Activated T-cell treated with anti-CD3 and anti-CD28 coated beads, Interleukin-2, amount 50 U/mL, for 24 hours (primary cell): ENCODE measurements at places on chromosomes 1 and 21.

DNA sequence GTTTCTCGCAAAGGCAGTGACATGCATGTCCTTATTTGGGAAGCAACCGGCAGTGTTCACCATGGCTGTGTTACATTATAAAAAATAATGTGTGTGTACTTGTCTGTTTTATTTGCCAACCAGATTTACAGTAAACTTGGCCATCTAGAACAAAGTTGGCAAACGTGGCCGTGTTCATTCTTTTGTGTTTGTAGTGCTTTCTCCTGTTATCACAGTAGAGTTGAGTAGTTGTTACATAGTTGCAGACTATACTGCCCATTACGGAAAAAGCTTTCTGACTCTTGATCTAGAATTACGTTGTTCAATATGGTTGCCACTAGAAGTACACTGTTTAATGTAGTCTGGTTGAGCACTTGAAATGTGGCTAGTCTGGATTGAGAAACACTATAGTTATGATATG, 19.4 kb downstream of the SOAT1 start:
- DNase-seq: no peak

- DNase-seq: no peak
Measured at GRCh38 chr1:91881280-91881679, 4.7 kb downstream of the TGFBR3 start.

DNA sequence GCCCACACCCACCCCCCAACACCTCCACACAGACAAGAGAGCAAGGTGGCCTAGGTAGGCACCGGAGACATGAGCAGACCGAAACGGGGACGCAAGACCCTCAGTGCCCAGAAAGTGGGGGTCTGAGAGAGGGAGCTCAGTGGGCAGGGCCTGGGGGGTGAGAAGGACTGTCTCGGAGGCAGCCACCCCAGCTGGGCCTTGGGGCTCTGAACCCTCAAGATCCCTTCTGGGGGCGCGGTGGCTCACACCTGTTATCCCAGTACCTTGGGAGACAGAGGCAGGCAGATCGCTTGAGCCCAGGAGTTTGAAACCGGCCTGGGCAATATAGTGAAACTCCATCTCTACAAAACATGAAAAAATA, 9.1 kb upstream of the GNB1 start:
- DNase-seq: no peak

DNA sequence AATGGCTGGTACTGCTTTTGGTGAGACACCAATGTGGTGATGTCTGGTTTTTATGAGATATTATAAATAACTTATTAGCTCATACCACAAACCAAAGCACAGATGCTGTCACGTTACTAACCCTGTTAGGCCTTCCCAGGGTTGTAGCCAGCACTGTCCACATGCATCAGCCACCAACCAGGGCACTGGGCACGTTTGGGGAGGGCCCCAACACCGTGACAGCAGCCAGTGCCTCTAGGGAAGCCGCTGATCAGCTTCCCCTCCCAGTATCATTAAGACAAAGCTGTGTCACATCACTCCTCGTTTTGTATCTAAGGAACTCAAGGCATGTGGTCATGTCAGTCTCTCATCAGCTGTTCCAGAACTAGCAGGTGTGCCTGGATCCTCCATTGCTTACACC, 13.9 kb downstream of the URB1 start:
- no peak for DNase-seq

DNA sequence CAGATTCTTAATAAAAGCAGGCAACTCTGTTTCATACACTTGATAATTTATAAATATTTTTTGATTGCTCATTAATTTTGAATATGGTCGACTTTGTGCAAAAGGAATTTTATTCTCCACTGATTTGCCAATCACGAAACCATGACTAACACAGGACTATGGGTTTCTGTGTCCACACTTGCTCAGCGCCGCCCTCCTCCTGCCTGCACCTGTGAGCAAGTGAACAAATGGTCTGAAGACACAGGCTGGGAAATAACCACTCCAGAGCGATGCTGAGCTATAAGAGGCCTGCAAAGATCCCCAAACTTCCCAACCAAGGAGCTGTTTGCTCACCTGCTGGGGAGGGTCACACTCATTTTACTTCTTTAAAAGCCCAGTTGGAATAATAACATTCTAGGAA, 19.6 kb downstream of the ABCB10 start:
- DNase-seq: no peak

GRCh38 chr1:67572594-67573221, 112.3 kb upstream of the GADD45A start:
- DNase-seq: no peak

DNA sequence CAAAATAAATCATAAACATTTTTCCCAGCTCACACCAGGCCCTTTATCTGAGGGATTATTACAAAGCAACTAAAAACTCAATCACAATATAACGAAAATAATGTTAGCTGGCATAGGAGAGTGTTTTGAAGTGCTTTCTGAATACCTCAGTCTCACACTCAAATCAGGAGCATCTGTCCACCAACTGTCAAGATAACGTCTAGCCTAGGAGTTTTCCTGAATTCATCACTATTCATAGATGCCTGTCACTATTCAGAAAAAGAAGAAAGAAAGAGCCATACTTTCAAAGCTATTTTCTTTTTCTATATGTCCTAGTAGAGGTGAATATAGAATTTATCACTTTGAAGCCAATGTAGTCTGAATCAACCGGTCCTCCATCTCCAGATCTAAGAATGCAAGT, 127.0 kb downstream of the AKT3 start:
- DNase-seq: no peak

- peak; percentile 82 for DNase-seq
Measured at GRCh38 chr1:154567386-154568156, at the start of gene CHRNB2. Gene CHRNB2, plus strand, starts transcription at chr1:154567778. Its CDS starts 267 bp downstream, at chr1:154568045.

GRCh38 chr1:167893798-167894197, 20.1 kb downstream of the ADCY10 start:
- no peak for DNase-seq

GRCh38 chr1:222257027-222257426, 290.9 kb downstream of the HHIPL2 start:
- no peak for DNase-seq

DNA sequence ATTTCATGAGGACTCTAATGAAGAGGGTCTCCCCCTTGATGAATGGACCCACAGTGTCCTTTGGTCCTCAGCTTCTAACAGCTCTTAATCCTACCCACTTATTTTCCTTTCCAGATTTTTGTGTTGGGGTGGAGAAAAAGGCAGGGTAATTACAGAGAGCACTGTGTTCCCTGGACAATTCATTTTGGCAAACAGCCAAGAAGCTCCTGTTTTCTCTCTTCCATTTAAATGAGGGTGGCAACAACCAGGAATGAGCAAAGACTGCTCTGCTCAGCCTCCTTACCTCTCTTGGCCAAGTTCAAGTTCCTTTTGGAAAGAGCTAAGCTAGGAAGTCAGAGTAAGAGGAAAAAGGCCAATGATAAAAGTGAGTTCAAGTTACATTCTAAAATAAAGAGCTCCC, 11.9 kb downstream of the XKR8 start:
- DNase-seq: no peak

GRCh38 chr1:109482791-109483671, 674 bp upstream of the ATXN7L2 start:
- peak; percentile 56 for DNase-seq
